ENCODE measurements at places on chromosomes 11 and 22. TPM values are rescaled to one million over a fixed set of nuclear protein-coding genes. Genes with fewer than 3 reads are reported as not detected.

- DNase-seq: no peak
Measured at GRCh38 chr11:19735157-19735908, 22.7 kb downstream of the NAV2 start.

Gene GAB4
- polyA plus RNA-seq: not detected

Gene MS4A1
- polyA plus RNA-seq: 0.17 TPM

DNA sequence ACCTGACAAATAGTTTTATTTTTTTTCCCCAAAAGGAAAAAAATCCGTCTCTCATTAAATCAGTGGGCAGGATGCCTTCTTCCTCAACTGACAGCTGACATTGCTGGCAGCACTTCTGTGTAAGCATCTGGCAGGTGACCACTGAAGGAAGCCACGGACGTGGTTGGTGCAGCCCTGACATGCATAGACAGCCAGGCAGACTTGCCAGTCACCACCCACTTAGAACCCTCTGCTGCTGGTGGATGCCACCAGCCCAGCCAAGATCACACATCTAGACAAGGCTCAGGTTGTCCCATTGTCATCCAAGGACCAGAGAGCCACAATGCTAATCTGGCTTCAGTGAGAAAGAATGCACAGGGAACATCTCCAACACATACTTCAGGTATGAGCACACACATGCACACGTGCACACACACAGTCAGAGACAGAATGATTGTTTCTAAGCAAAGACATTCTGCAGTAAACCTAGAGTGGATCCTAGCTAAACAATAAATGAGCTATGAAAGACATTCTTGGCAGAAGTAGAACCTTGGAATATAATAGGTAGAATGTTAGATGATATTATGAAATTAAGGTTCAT is 49.8 kb upstream of the BMAL1 start:
- DNase-seq: no peak

GRCh38 chr22:45208993-45209838 is 31.5 kb downstream of the KIAA0930 start:
- peak; percentile 21 for DNase-seq

DNA sequence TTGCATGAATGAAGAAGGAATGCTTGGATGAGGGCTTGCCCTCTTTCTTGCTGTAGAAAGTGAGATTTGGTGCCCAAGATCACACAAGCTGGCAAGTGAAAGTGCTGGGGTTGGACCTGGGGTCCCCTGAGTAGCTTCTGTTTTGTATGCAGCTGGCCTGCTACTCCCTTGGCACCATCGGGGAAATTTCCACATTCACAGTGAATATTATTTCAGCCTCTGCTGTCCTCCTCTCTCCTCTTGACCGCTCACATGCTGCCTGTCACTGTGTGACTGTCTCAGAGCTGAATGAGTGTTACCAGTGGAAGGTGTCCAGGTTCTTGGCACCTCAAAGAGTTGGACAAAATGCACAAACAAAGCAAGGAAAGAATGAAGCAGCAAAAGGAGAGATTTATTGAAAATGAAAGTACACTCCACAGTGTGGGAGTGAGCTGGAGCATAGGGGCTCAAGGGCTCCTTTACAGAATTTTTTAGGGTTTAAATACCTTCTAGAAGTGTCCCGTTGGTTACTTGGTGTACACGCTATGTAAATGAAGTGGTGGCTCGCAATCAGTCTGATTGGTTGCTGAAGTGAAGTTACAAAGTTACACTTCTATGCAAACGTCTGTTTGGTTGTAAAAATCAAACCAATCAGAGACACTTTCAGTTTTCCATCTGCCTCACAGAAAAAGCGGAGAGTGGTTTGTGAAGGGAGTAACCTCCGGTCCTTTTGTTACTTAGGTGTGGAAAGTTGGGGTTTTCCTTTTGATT is 87.4 kb downstream of the DEPDC5 start:
- DNase-seq: no peak

Gene CSNK2A3
- polyA plus RNA-seq: 0.59 TPM

GRCh38 chr11:1388763-1389102 is 1.0 kb upstream of the BRSK2 start:
- peak; percentile 25 for DNase-seq

GRCh38 chr11:1812274-1812673 is 22.5 kb upstream of the SYT8 start:
- no peak for DNase-seq

DNA sequence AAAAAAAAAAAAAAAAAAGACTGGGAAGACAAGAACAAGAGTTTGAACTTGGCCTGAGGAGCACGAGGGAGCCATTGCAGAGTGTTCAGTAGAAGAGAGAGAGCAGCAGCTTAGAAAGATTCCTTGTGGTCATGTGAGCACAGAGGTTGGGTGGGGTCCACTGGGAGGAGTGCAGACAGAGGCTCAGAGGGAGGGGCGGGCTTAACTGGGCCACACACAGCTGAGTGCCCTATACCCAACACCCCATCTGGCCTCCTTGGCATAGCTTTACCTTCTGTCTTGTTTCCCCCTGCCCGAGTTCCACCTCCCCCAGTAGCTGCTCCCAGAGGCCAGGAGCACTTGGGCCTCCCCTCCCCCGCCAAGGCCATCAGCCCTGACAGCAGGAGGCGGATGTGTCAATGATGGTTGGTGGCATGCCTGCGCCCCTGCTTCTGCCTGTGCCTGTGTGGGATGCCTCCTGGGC is 12.1 kb downstream of the C11orf86 start:
- no peak for DNase-seq

DNA sequence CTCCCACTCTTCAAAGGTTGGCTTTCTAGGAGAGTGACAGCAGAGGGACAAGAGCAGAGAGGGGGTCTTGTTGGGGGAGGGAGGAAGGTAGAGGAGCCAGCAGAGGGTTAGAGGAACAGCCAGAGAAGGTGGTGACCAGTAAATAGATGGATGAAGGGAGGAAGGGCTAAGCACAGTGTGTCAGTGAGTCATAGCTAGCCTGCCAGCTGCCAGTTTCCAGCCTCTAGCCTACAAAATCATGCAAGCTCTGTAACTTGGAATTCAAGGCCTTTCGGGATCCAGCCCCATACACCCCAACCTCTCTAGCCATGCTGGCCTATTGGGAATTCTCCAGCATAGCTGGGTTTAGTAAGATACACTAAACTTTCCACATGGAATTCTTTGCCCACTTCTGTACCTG is 147.4 kb upstream of the TEAD1 start:
- DNase-seq: no peak

DNA sequence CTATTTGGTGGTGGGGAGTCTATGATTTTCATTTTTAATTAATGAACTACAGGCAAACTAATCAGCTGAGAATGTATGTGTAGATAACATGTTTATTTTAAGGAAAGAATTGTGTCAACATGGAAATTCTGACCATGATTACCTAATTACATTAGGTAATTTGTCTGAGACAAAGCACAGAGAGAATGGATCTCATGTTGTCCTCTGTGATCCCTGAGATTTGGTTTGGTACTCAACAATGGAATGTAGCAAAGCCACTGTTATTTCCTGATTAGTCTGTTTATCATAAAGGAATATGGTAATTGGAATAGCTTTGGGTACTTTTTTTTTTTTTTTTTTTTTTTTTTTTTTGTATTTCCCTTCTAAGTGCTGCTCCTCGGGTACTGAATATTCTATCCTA is 718.8 kb upstream of the ARHGAP42 start:
- DNase-seq: no peak

Gene PITPNB
- 16.0 TPM for polyA plus RNA-seq
